ENCODE measurements at places on chromosomes 16 and 17.

- peak; percentile 92 for DNase-seq
Measured at GRCh38 chr17:58331815-58332777, 3.5 kb upstream of the TSPOAP1 start.

DNA sequence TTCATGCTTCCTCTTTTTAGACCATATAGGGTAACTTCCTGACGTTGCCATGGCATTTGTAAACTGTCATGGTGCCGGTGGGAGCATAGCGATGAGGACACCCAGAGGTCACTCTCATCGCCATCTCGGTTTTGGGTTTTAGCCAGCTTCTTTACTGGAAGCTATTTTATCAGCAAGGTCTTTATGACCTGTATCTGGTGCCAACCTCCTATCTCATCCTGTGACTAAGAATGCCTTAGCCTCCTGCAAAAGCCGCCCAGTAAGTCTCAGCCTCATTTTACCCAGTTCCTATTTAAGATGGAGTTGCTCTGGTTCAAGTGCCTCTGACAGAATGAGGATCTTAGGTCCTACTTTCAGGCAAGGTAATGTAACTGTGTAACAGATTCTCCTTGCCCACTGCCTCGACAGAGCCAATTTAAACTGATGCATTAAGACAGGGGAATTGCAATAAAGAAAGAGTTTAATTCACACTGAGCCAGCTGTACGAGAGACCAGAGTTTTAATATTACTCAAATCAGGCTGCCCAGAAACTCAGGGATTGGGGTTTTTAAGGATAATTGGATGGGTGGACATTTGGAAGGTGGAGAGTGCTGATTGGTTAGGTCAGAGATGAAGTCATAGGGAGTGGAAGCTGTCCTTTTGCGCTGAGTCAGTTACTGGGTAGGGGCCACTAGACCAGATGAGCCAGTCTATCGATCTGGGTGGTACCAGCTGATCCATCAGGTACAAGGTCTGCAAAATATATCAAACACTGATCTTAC is 59.9 kb upstream of the ATF7IP2 start:
- no peak for DNase-seq

GRCh38 chr16:87053016-87053982 is 263.9 kb downstream of the C16orf95 start:
- DNase-seq = no peak

- DNase-seq = no peak
Measured at GRCh38 chr17:57407287-57408070, 151.2 kb downstream of the MSI2 start.

DNA sequence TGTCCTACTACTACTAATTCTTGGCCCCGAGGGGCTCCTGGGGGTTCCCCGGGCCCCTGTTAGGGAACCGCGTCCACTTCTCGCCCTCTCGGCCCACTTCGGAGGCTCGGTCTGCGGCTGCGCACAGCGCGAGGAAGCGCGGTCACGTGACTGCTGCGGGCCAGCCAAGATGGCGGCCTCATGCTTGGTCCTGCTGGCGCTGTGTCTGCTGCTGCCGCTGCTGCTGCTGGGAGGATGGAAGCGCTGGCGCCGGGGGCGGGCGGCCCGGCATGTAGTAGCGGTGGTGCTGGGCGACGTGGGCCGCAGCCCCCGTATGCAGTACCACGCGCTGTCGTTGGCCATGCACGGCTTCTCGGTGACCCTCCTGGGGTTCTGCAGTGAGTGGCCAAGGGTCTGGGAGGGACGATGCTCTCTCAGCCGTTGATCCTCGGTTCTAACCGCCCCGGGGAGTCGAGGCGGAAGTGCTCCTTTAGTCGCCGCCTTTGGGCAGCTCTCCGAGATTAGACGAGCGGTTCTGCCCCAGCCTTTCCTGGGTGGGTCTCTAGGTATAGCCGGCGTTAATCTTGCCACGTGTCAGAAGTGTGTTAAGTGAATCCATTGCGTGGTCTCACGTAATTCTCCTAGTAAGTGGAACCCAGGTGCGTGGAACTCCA is at the start of gene ALG1:
TSS of gene ALG1 (plus strand) at position 163 of the 653 bp plus-strand sequence. CDS start at position 170, 7 bp downstream.
- DNase-seq = peak; percentile 87

- DNase-seq = no peak
Measured at GRCh38 chr16:80619824-80620223, 79.0 kb downstream of the DYNLRB2 start.

DNA sequence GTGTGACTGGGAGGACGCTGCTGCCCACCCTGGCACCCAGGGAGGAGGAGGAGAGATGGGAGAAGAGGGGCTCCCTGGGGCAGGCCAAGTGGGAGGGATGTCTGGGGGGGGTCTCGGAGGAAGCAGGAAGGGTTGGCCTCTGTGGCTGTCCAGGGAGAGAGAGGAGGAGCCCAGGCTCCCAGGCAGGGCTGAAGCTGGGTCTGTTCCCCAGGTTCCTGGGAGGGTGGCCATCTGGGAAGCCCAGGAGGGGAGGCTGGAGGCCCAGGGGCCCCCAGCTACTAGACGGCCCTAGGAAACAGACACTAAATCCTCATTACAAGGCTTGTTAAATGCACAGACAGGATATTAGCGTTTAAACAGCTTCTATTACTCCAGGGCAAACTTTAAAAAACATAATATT is 139.8 kb downstream of the ENGASE start:
- DNase-seq = no peak

- no peak for DNase-seq
Measured at GRCh38 chr16:22814711-22815105, 746 bp downstream of the HS3ST2 start.

- no peak for DNase-seq
Measured at GRCh38 chr16:66616592-66616991, 12.1 kb downstream of the CMTM3 start.

DNA sequence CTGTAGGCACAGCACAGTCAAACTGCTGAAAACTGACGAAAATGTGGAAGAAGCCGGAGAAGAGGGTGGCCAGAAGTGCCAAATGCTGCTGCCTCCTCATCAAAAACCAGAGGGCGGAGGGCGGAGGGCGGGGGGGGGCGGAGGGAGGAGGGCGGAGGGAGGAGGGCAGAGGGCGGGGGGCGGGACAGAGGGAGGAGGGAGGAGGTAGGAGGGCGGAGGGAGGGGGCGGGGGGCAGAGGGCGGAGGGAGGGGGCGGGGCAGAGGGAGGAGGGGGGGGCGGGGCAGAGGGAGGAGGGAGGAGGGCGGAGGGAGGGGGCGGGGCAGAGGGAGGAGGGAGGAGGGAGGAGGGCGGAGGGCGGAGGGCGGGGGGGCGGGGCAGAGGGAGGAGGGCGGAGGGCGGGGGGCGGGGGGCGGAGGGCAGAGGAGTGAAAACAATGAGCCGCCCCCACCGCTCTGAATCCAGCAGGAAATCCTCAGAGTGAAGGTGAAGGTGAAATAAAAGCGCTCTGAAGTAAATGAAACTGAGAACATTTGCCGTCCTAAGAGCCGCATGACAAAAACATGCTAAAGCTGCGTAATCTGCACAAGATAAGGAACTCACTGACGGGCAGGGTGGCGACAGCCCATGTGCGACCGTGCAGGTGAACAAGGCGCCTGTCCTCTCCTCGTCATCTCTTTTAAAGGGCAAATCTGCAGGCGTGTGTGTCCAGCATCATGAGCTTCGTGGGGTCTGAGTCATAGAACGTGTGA is 22.6 kb upstream of the CBFA2T3 start:
- DNase-seq = peak; percentile 3

DNA sequence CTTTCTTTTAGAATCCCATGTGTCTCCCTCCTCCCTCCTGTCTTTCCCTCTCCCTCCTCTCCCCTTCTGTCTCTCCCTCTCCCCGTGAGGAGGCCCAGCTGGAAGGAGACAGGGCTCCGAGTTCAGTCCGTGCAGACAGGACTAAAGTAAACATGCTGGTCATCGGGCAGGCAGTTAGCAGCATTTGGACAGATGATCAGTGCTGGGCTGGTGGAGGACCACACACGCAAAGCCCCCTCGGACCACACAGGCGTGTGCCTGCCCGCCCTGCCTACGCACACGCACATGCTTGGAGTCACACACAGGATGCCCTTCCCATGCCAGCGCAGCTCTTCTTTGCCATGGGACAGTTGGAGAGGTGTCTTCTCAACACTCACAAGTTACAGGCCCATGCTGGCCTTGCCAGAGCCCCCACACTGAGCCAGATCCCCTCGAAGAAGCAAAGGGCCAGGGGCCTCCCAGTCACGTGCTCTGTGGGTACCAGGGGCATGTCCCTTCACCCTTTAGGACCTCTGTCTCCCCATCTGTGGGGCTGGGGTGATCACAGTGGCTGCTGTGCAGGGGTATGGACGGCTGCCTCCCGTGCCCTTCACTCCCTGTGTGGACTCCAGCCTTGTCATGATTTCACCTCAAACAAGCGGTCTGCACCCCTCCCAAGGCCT is 215.7 kb upstream of the FOXF1 start:
- no peak for DNase-seq

GRCh38 chr17:66942451-66943264 is 21.8 kb upstream of the CACNG4 start:
- DNase-seq = no peak

DNA sequence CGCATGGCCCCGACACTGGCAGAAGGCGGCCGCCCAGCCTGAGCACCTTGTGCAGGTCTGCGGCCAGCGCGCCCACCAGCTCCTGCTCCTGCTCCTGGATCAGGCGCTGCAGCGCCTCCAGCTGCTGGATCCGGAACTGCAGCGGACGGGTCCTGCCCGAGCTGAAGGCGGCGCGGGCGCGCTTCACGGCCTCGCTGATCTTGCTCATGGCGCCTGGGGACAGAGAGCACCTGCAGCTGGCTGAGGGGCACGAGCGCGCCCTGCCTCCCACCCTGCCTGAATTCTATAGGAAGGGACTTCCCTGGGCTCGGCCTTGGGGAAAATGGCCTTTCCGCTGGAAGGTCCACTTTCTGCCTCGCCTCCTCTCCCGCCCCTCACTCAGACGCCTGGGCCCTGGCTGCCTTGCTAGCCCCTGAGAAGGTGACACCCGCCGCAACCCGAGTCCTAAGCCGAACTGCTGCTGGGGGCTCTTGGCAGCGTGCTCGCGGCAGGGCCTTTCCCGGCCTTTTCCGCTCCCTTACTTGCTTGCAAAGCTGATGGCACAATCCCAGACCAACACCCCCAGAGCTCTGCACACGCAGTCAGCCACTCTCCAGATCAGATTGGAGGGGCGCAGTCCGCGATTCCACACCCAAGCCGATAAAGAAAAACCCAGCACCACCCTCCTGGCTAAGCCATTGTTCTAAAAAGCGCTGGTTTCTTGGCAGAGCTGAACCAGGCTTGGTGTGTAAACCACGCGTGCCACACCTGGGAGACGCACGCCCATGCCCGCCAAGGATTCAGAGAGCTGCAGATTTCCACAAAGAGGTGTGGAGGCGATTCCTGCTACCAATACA is 3.0 kb downstream of the ALDH3A1 start:
- DNase-seq = peak; percentile 81

Measured in activated CD4-positive, alpha-beta T cell treated with anti-CD3 and anti-CD28 coated beads, Interleukin-2, amount 50 U/mL, for 4 hours (primary cell).